ENCODE measurements at places on chromosomes 16 and 17.

- no peak for DNase-seq
Measured at GRCh38 chr17:45720386-45720785, 63.7 kb upstream of the CRHR1 start.

DNA sequence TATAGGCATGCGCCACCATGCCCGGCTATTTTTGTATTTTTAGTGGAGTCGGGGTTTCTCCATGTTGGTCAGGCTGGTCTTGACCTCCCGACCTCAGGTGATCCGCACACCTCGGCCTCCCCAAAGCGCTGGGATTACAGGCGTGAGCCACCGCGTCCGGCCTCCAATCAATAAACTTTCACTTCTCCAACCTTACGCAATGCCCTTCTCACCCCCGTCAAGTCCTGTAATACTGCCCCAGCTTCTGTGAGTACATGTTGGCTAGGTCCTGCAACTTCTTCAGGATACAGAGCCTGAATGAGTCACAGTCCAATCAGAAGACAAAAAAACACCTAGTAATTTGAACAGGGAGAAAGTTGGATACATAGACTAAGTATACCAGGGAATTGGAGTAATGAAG, 47.1 kb upstream of the PHOSPHO1 start:
- no peak for DNase-seq

- DNase-seq = no peak
Measured at GRCh38 chr17:28645576-28645939, 600 bp upstream of the BLTP2 start.

DNA sequence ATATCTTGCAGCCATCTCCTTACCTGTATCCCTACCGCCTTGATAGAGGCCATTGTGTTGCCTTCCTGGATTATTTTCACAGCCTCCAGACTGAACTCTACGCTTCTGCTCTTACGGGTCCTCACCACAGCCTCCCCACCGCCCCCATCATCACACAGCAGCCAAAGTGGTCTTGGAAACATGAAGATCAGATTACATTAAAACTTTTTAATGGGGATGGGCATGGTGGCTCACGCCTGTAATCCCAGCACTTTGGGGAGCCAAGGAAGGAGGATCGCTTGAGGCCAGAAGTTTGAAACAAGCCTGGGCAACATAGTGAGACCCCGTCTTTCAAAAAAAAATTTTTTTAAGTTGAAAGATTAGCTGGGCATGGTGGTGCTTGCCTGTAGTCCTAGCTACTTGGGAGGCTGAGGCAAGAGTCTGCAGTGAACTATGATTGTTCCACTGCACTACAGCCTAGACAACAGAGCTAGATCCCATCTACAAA, 150.5 kb downstream of the NPIPB5 start:
- DNase-seq = no peak

- DNase-seq = no peak
Measured at GRCh38 chr17:16652847-16653366, 743 bp downstream of the ZNF624 start.

DNA sequence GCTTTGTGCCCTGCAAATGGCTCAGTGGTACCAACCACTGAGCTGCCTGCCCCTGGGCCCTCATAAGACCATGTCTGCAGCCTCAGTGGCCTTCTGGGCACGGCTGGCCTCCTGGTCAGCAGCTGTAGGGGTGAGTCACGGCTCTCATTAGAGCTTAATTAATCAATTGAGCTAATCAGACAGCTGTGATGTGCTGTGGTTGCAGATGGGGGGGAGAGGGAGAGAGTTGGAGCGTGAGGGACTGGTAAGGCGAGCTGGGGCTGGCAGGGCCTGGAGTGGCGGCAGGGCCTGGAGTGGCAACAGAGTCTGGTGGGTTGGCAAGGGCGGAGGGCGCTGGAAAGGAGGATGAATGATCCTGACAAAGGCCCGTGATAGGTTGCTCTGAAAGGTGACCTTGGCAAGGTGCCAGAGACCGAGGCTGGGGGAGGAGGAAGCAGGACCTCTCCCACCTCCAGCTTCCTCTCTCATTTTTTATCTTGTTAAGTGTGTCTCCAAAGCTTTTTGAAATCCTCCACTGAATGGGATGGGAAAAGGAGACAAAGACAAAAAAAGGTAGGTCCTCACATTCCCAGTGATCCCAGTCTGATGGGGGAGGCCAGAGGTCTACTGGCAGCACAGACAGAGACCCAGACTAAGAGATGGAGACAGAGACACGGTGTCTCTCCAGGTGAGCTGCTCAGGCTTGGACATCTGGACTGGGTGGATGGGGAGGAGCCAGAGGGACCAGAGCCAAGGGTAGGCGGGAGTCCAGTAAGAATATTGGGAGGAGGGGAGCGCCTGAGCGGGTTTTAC, 41.6 kb downstream of the DCAKD start:
- DNase-seq = no peak

DNA sequence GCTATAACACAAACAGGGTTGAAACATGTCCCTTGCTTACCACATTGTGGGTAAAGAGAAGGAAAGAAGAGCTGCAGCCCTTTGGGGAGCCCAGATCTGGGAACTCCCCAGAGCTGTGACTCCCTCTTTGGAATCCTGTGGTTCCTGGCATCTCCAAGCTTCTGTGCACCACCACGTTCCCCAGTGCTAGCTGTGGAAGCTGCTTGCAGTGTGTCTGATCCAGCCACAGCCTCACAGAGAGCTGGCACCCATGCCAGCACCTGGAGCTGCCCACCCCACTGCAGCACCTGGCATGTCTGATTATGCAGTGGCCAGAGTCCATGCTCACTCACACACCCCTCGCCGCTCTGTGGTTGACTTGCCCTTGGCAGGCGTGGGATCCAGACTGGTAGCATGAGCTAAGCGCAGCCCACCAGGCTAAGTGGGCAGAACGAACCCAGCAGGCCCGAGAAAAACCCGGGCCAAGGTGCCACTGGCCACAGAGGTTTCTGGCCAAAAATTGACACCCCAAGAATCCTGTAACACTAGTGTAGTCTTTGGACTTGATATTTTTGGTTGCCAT, 252.6 kb upstream of the KCNJ16 start:
- DNase-seq = no peak

GRCh38 chr16:31253642-31254045, 6.1 kb upstream of the ITGAM start:
- DNase-seq = peak; percentile 88

DNA sequence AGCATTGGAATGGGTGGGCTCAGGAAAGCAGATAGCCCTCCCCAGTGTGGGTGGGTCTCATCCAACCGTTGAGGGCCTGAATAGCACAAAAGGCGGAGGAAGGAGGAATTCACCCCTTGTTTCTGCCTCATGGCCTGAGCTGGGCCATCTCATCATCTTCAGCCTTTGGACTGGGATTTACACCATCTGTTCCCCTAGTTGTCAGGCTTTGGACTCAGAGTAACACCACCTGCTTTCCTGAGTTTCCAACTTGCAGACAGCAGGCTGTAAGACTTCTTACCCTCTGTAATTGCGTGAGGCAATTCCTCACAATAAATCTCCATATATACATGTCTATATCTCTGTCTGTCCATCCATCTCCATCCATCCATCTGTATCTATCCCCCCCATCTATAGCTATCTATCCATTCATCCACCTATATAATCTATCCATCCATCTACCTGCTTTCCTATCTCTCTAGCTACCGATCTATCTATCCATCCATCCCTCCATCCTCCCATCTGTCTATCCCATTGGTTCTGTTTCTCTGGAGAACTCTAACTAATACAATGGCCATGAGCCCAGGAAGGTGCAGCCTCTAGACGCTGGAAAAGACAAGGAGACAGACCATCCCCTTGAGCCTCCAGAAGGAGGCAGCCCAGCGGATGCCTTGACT, 21.3 kb downstream of the DNAH17 start:
- DNase-seq = no peak

- DNase-seq = no peak
Measured at GRCh38 chr17:21165922-21166594, 39.3 kb downstream of the DHRS7B start.

GRCh38 chr17:40633871-40634270, 13.7 kb downstream of the SMARCE1 start:
- DNase-seq = no peak

DNA sequence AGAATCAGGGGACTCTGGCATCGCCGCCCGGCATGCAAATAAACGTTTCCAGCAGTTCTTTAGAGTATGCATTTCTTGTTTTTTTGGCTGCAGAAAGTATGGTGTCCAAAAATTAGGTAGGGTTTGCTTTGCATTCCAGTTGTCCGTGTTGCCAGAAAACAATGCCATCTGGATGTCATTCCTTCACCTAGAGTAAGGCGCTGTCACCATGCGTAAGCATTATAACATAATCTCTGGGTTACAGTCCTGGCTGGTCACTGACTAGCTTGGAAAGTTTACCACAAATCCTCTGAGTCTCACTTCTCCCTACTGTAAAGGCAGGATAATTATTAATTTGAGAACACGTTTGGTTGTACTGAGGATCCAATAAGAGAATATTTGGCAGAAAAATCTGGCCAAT, 457.7 kb downstream of the XYLT1 start:
- DNase-seq = no peak

DNA sequence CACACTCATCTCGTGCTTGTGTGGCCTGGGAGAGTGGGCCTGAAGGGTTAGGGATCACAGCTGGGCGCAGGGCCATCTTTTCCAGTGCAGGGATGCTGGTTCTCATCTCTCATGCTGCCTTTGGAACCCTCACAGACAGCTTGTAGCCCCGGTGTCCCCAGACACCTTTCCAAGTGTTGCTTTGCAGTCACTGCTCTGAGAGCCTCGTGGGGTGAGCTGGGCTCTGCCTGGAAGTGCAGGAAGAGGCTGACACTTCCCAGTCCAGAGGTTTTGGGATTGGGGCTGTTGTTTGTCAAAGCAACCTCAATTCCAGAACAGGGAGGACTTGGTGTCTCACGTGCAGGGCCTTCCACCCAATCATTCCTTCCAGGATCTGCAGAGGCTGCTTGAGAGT, 28.2 kb downstream of the TBX4 start:
- no peak for DNase-seq

DNA sequence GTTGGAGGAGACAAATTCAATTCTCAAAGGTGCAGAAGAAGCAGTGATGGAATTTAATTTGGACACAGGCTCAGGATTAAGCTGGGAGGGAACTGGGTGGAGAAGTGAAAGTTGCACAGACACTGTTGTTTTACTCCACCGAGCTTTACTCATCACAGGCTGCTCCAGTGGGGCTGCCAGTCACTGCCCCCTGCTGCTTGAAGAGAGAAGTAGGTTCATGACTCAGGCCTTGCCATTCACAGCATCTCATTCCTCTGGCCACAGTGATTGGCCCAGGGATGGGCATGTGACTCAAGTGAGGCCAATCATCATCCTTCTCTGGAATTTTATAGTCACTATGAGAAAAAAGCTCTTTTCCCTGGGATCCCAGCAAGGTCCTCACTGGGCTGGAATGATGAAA, 11.8 kb downstream of the GNAO1 start:
- DNase-seq = no peak

GRCh38 chr16:88966986-88967829, 9.8 kb downstream of the CBFA2T3 start:
- DNase-seq = no peak

- DNase-seq = no peak
Measured at GRCh38 chr17:83008526-83008925, 70.9 kb upstream of the METRNL start.

DNA sequence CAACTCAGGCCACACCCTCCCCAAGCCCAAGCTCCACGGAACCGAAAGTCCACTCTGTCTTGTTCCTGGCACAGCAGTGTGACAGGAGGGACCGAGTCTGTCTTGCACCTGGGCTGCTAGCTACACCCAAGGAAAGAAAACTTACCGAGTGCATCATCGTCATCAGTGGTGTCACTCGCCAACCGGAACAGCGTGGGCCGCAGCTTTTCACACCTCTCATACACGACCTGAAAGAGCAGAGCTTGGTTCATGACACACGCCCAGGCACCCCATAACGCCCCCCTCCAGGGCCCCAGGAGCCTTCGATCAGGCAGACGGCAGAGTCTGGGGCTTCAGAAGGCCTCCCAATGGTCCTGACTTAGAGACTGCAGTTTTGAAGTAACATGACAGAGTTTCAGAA, 27.5 kb downstream of the GGA2 start:
- DNase-seq = no peak

GRCh38 chr16:28537076-28537475, 1.7 kb downstream of the NUPR1 start:
- no peak for DNase-seq

DNA sequence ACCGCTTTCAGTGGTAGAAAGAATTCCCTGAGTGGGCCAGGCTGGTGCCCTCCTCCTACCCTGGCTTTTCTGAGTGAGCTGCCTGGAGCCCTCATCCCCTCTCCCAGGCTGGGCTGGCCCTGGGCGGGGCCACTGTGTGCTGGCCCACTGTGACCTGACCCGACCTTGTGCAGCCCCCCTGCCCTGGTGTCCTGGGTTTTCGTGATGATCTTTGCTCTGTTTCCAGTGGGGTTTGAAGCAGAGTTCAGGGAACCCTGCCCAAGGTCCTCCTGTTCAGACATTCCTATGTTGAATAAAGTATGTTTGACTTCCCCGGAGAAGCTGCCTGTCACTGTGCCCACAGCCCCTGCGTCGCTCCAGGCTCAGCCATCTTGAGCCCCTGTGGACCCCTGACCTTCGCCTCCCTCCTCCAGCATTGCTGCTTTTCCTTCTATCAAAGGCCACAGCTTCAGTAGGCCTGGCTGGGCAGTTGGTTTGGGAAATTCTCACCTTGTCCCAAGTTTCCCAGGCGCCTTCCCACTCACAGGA, 13.7 kb upstream of the NAGLU start:
- no peak for DNase-seq

- no peak for DNase-seq
Measured at GRCh38 chr17:32621612-32622312, 135.0 kb downstream of the CDK5R1 start.

- no peak for DNase-seq
Measured at GRCh38 chr16:25635454-25635853, 56.3 kb upstream of the HS3ST4 start.

DNA sequence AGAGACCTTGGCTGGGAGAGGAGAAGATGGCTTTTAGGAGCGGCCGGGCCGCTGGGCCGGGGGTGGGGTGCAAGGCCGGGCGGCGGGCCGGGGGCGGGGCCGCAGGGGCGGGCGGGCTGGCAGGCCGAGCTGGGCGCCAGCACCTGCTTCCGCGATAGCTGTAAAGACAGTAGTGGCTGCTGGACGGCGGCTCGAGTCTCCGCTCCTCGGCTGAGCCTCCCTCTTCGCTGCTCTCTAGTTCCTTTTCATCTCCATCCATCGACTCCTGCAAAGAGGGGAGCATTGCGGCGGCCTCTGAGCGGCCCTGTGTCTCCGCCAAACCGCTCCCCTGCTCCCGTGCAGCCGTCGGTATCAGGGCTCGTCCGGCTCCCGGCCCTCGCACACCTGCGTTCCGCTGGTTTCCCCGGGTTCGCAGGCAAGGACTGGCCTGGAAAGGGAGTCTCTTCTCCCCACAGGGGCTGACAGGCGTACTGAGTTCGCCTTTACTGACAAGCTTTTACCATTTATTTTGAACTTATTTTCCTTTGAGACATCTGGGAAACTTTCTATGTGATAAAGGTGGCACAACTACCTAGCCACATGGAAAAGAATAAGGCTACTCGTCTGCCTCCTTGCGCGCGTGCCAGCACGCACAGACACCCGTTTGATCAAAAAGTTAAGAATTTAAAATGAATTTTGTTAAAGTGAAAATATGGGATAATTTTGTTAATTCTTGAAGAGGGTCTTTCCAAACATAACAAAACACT, at the start of gene C17orf75:
Gene C17orf75, minus strand, starts transcription at position 317 of the 746 bp plus-strand sequence. Its CDS starts 34 bp downstream, at position 283.
- peak; percentile 76 for DNase-seq
